ENCODE measurements at places on chromosomes 12 and 14.
A peak's percentile ranks its signal among the peaks of the same experiment; 100 is the strongest.

GRCh38 chr14:79369359-79370332 lies 841.7 kb downstream of the DIO2 start:
- DNase-seq: no peak

GRCh38 chr14:105378199-105378598 lies 20.1 kb upstream of the TEX22 start:
- no peak for DNase-seq

DNA sequence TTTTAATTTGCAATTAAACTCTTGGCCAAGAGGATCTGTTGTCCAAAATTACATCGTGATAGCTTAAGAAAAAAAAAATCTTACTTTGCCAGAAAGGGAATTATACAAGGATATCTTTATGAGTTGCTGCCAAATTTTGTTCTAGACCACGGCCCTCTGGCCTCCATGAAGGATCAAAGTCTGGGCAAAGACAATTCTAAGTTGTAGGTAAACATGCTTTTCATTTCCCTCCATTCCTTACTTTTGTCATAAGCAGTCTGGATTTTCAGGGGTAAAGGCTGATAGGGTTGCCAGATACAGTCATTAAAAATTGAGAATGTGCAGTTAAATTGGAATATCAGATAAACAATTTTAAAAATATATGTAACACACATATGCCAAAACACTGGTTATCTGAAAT lies 135.1 kb downstream of the MON2 start:
- DNase-seq: no peak

- no peak for DNase-seq
These were observed at the start of gene PTPRR for GRCh38 chr12:70920251-70920851. PTPRR (minus strand) TSS chr12:70920738; CDS start chr12:70920390, 348 bp downstream.

GRCh38 chr12:76449016-76449415 lies 100.8 kb upstream of the BBS10 start:
- no peak for DNase-seq

DNA sequence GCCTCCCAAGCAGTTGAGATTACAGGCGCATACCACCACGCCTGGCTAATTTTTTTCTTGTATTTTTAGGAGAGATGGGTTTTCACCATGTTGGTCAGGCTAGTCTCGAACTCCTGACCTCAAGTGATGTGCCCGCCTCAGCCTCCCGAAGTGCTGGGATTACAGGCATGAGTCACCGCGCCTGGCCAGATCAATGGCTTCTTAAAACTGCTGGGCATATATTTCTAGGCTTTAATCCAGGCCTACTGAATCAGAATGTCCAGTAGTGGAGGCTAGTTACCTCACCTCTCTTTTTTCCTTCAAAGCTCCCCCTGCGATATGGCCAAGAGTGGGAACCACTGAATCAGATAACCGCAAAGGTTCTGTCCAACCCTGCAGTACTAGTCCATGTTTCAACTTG lies 17.1 kb downstream of the POU6F1 start:
- DNase-seq: no peak

DNA sequence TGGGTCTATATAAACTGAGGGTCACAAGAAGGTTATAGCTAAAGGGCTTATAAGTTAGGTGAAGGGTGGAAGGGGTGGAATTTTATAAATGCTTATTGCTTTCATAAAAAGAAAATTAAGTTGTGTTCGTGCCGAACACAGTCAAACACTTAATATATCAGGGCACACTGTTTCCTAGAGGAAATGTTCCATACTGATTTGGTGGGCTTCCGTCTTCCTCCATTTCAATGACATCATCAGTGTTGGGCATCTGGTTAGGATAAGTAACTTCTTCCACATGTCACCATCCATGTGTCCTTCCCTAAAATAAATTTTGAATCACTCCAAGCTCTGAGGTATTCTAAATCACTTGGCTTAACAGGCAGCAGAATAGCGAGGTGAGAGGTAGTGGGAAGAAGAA lies 466.4 kb downstream of the MED13L start:
- no peak for DNase-seq

- DNase-seq: no peak
These were observed 399 bp upstream of the WASHC4 start for GRCh38 chr12:105107171-105107493.

DNA sequence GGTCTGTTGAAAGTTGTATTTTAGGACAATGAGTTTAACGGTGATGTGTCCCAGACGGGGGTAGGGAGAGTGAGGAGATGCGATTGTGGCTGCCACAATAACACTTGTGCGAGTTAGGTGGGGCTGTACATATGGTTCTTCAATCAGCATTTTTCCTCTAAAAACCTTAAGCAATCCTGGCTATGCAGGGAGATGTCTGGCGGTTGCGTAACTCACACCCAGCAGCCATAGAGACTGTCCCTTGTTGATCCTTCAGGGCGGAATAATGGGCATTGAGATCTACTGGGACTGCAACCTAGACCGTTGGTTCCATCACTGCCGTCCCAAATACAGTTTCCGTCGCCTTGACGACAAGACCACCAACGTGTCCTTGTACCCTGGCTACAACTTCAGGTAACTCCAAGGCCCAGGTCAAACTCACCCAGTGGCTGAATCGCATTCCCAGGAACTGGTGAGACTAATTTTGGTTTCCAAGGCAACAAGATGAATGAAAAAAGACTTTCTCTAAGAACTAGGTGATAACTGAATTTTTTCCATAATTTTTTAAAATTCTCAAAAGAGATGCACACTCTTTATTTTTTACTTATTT lies 34.6 kb downstream of the P2RX7 start:
- no peak for DNase-seq

DNA sequence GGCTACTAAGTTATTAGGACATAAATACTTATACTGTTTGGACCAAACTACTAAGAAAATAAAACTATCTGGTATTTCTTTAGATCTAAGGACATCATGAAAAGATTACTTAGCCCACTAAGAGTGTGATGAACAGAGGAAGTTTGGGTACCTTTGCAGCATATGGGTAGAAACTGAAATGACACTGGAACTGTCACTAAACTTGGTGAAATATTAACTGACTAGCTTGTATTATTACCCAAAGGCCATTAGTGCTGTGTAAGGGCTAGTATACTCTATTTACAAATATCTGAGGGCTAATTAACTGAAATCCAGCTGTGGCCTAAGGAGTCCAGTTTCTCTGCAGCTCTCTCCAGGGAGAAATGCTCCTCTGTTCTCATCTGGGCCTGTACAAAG lies 45.5 kb downstream of the PAWR start:
- DNase-seq: no peak

DNA sequence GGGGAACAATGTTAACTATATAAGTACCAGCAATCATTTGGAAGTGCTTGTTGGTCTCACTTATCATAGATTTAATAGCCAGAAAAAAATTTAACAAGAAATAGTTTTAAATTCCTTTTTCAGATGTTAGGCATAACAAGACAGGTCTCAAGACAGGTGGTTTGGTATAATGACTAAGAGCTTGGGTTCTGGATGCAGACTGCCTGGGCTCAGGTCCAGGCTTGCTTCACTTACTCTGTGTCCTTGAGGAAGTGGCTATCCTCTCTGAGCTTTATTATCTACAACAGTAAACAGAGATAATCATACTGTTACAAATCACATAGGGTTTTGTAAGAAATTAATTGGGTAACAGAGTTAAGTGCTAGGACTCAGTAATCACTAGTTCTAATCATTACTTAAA lies 338.0 kb upstream of the FLRT2 start:
- no peak for DNase-seq

DNA sequence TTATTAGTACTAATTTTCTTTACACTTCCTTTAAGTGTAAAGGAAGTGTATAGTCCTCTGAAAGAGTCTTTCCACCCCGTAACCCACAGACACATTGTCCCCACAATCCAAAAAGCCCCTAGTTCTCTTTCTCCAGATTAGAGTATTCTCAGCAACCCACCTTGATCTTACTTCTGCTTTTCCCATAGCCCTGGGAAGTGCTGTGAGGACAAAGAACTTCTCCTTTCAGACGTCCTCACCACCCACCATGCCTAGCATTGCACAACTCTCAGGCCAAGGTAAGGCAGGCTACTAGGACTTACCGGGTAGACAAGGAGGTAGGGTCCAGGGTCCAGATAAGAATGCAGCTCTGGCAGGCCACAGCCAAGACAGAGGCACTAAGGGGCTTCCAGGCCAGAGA lies 7.4 kb downstream of the AAAS start:
- DNase-seq: no peak

GRCh38 chr12:108750526-108750925 lies 19.2 kb upstream of the CORO1C start:
- DNase-seq: no peak

- no peak for DNase-seq
These were observed 67.9 kb upstream of the PLXNC1 start for GRCh38 chr12:94080341-94081009.

DNA sequence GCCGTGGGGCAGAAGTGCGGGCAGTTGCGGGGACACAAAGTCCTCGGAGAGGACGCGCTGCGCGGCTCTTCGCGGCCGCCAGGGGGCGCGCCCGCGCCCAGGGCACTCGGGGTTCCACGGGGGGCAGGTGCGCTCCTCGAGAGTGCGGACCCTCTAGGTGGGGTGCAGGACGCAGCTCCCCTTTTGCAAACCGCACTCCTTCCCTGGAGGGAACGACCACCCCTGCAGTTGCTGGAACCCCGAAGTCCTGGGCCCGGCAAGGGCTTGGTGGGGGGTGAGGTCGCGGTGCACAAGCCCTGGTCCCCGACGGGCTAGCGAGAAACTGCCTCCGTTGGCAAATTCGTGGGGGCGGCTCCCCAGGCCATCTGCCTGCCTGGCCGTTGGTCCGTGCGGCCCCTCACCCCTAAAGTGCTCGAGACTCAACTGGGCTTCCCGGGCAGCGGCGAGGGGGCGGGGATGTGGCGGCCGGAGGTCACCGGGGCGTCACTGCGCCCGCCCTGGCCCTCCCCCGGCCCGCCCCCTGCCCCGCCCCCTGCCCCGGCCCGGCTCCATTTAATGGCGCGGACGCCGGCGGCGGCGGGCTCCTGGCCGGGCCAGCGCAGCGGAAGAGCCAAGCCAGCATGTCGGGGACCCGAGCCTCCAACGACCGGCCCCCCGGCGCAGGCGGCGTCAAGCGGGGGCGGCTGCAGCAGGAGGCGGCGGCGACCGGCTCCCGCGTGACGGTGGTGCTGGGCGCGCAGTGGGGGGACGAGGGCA lies at the start of gene ADSS1:
TSS of gene ADSS1 (plus strand) at position 579 of the 756 bp plus-strand sequence. CDS start at position 621, 42 bp downstream.
- DNase-seq: peak; percentile 73

DNA sequence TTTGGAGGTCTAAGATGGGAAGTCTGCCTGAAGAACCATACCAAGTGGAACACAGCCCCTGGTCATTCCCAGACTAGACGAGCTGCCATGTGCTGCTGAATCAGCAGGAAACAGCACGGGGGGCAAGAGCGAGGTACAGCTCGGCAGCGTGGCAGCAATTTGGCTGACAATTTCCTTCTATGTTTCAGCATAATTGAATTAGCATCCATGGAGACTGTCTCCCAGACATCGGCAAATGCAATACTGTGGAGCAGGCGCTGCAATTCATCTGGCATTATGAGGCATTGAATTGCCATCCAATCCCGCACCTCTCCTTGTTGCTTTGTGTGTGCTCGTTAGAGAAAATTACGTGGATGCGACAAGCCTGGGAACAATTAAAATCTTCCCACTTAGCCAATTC lies 46.0 kb upstream of the CCDC60 start:
- DNase-seq: no peak

- no peak for DNase-seq
These were observed 34.9 kb downstream of the CREBL2 start for GRCh38 chr12:12646483-12647072.

- DNase-seq: no peak
These were observed 42.1 kb upstream of the CHGA start for GRCh38 chr14:92880851-92881250.

GRCh38 chr12:108973629-108974152 lies 47.2 kb downstream of the SVOP start:
- DNase-seq: no peak

DNA sequence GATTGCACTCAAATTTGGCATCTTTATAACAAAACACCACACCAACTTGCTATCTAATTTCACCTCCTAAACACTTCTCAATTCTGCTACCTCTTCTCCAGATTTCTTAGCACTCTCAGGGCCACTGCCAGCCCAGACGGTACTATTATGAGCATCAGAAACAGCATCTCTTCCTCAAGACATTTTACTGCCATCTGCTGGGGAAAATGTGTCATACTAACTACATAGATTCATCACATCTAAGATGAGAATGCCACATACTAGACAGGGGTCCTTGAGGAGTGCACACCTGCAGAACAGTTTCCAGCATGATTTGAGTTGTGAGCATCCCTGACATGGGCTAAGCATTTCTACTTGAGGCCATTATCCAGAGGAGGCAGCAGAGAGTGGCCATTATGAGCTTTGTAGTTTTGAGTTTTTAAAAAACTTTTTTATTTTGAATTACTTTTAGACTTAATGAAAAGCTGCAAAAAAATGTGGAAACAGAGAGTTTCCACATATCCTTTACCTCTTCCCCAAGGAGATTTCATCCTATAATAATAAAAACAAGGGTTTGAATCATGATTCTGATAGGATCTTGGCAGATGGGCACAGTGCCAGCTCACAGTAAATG lies 15.1 kb upstream of the GRIP1 start:
- DNase-seq: peak; percentile 44

DNA sequence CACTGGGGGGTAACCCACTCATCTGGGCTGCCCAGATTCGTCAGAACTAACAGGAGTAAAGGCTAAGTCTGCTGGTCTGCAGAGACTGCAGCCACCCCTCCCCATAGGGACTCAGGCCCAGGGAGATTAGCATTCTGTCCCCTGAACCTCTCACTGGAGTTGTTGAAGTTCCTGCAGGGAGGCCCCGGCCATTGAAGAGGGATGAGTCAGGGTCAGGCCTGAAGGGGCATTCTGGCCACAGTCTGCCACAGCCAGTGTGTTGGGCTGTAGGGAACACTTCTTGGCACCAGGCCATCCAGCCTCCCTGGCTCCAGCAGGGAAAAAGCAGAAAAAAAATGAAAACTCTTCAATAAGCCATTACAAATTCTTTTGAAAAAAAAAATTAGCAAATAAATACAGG lies 35.3 kb downstream of the KLRK1 start:
- no peak for DNase-seq

DNA sequence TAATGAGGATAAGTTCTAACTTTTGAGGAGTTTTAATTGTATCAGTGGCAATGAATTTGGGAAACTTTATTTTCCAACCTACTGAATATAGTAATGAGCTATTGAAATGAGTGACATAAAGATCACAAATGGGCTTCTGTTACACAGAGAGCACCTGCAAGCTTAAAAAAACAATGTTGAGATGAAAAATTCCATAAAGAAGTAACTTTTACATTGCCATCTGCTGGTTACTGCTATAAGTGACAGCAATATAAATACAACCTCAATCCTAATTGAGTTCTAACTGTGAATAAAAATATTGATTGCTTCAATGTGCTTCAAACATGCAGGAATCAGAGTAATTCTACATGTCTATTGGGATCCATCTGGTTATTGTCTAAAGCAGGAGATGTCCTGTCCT lies 14.2 kb downstream of the WIF1 start:
- no peak for DNase-seq

DNA sequence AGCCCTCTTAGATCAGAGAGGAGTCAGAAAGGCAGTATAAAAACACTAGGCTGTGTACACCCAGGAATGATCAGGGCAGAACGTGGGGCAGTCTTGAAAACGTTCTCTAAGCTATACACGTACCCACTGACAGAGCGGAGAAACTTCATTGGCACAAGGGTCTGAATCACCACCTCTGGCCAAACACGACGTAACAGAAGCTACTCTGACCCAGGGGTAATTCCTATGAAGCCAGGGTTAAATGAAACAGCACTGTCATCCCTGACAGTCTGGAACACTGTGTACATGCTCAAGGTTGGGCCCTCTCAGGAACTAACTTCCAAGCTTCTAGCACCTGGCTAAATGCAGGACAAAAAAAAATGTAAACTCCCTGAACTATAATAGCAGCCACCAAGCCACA lies 38.4 kb downstream of the PARP11 start:
- DNase-seq: no peak
